ENCODE measurements at places on chromosomes 5 and 9. TPM values are rescaled to one million over a fixed set of nuclear protein-coding genes. Genes with fewer than 3 reads are reported as not detected.

Gene REEP2
- 1.6 TPM for total RNA-seq

Gene SH3TC2
- total RNA-seq = 0.24 TPM

Gene ACOT12
- total RNA-seq = 0.05 TPM

GRCh38 chr5:177361418-177362291 is 3.9 kb downstream of the RGS14 start:
- H3K4me1 ChIP-seq = peaks cover 57% of the 10 kb centered on the region
- no peaks in the 10 kb centered on the region for H3K27me3 ChIP-seq
- H3K27ac ChIP-seq = peak overlapping the region; percentile 38
- H3K36me3 ChIP-seq = peaks cover 18% of the 10 kb centered on the region
- peak; percentile 58 for DNase-seq
- H3K4me3 ChIP-seq = peak overlapping the region; percentile 53

DNA sequence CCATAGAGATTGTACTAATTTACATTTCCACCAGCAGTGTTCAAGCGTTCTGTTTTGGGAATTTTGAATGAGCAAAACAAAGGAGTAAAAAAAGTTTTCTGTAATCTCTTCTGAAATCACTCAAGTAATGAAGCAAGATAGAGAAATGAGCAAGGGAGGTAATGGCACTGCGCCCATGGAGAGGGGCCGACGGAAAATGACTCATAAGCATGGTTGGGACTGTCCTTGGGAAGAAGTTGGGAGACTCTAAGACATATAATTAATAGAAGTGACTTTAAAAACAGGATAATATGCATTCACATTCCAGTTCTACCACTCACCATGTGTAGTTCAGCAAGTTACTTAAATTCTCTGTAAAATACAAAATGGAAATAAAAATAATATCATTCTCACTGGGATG is 62.5 kb upstream of the C5orf46 start:
- H3K4me1 ChIP-seq = no peaks in the 10 kb centered on the region
- H3K36me3 ChIP-seq = no peaks in the 10 kb centered on the region
- H3K4me3 ChIP-seq = no peak overlapping the region

- no peak overlapping the region for H3K4me3 ChIP-seq
- H3K36me3 ChIP-seq = no peaks in the 10 kb centered on the region
- H3K27me3 ChIP-seq = peaks cover 2% of the 10 kb centered on the region
- no peaks in the 10 kb centered on the region for H3K4me1 ChIP-seq
- DNase-seq = no peak
These were observed 41.9 kb downstream of the BNC2 start for GRCh38 chr9:16828340-16829281.

DNA sequence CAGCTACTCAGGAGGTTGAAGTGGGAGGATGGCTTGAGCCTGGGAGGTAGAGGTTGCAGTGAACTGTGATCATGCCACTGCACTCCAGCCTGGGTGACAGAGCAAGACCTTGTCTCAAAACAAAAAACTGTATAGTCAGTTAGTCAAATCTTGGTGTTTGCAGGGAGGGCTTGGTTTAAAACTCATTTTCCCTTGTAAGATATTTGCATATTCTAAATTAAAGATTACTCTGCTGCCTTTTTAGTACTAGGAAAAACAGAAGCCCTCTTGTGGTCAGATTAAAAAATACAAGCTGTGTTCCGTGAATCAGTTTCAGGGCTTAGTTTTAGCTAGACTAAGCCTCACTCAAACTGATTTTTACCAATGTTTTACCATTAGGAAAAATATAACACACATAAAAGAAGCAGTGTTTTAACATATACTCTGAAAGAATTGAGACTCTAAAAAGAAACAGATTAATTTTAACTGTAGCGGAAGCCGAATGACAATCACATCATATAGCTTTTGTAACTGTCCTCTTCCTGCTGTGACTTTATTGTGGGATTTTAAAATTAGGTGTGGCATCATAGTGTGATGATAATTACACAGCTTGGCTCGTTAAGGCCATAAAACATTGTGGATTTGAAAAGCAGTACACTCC is 84.9 kb upstream of the BASP1 start:
- H3K27ac ChIP-seq = no peak overlapping the region
- no peak overlapping the region for H3K4me3 ChIP-seq
